Pancreas (tissue), 10 donors: ENCODE measurements at places on chromosomes 5 and 9. TPM values are rescaled to one million over a fixed set of nuclear protein-coding genes. Genes with fewer than 3 reads are reported as not detected.

DNA sequence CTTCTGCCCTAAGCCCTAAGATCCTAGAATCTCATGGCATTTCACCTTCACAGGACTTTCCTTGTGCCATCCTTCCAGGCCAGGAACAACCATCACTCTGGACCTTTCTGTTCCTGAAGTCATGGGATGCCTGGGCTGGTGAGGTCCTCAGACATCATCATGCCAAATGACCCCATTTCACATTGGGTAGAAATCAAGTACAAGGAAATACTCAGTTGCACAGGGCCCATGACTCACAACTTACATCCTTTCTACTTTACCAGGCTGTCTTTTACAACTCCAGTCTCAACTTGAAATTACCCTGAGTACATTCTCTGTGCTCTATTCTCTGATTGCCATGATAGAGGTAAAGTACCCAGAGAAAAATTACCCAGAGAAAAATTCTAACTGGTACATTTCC lies 167.1 kb downstream of the PIK3R1 start:
- H3K4me1 ChIP-seq: no peaks in the 10 kb centered on the region
- no peak for DNase-seq
- H3K4me3 ChIP-seq: no peak overlapping the region

- no peak for DNase-seq
- no peak overlapping the region for H3K27ac ChIP-seq
- no peaks in the 10 kb centered on the region for H3K36me3 ChIP-seq
- H3K27me3 ChIP-seq: no peaks in the 10 kb centered on the region
- no peaks in the 10 kb centered on the region for H3K4me1 ChIP-seq
These were observed 87.3 kb downstream of the PRDM6 start for GRCh38 chr5:123176224-123176937.

NUDCD2 gene
- 9.2 TPM for total RNA-seq

DNA sequence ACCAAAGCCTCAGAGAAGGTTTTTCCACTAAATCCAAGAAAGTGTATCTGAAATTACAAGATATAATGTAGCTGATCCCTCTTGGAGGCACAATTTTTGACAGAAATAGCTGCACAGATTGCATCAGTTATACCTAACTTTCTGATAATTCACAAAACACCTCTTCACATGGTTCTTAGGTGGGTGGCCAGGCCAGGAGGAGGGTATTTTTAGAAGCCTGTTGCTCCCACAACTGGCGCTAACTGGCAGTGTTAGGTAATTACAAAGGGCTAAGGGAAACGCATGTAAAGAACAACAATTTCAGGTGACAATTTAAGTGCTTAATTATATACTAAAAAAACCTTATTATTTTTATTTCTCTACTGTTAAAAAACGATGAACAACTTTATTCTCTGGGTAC lies 247.9 kb downstream of the BNC2 start:
- no peak overlapping the region for H3K27ac ChIP-seq
- no peak overlapping the region for H3K4me3 ChIP-seq
- no peaks in the 10 kb centered on the region for H3K27me3 ChIP-seq

GRCh38 chr5:83914199-83914598 lies 193.5 kb upstream of the HAPLN1 start:
- no peaks in the 10 kb centered on the region for H3K36me3 ChIP-seq
- no peak overlapping the region for H3K27ac ChIP-seq
- no peaks in the 10 kb centered on the region for H3K27me3 ChIP-seq
- DNase-seq: no peak

DNA sequence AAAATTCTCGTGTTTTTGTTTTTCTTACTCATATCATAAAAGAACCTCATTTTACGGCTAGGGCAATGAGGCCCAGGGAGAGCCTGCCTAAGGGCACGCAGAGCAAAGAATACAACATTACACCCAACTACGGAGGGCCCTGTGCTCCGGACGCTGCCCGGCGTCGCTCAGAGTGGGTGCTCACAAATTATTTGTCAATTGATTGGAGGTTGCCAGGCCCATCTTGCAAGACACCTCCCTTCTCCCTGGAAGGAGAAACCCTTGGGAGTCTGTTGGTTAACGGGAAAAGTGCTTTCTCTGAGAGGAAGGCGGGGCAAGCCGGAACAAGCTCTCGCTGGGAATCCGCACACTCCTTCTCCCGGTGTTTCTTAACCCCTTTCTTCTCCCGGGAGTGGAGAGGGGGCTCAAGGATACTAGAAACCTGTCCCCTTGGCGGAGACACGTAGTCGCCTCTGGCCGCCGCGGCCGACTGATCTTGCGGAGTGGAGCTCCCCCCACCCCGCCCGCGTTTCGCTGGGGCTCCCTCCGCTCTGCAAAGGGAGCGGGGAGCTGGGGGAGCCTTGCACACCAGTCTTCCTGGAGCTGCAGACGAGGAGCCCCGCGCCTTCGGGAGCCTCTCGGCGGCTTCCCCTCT lies 599.3 kb upstream of the SGCD start:
- no peaks in the 10 kb centered on the region for H3K36me3 ChIP-seq
- no peaks in the 10 kb centered on the region for H3K27me3 ChIP-seq
- DNase-seq: peak; percentile 48
- H3K4me3 ChIP-seq: no peak overlapping the region

NIPSNAP3A gene
- total RNA-seq: 8.8 TPM

GRCh38 chr5:80348171-80348570 lies 28.4 kb downstream of the SPZ1 start:
- no peaks in the 10 kb centered on the region for H3K27me3 ChIP-seq
- H3K4me3 ChIP-seq: no peak overlapping the region
- DNase-seq: no peak

MLANA gene
- not detected for total RNA-seq

DNA sequence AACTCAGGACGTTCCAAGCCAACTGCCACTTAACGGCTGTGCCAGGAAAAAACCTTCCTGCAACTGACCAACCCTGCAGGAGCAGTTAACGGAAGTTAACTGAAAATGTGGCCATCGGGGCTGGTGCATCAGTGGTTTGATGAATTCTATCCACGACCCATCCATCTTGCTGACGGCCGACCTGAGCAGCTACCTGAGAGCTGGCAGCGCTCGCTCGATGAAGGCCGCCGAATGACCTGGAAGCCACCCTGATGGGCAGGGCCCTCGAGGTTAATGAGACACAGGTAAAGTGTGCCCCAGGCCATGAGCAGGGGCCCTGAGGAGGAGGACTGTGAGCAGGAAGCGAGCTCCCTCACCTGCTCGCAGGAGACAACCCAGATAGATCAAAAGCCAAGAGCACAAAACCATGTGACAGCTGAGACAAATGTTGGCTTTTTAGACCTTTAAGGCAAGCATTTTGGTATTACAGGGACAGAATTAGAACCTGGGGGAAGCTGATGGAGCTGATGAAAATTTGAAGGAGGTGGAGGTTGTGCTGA lies 35.3 kb upstream of the FLT4 start:
- DNase-seq: no peak
- H3K27me3 ChIP-seq: no peaks in the 10 kb centered on the region
- H3K27ac ChIP-seq: no peak overlapping the region
- no peaks in the 10 kb centered on the region for H3K36me3 ChIP-seq

GRCh38 chr9:110714314-110714713 lies 45.7 kb downstream of the MUSK start:
- no peak overlapping the region for H3K27ac ChIP-seq
- no peaks in the 10 kb centered on the region for H3K36me3 ChIP-seq
- DNase-seq: no peak
- no peaks in the 10 kb centered on the region for H3K27me3 ChIP-seq
- no peak overlapping the region for H3K4me3 ChIP-seq

SLC6A7 gene
- total RNA-seq: not detected

SGCD gene
- total RNA-seq: 0.87 TPM

ISL1 gene
- total RNA-seq: 6.8 TPM

GRCh38 chr5:76544268-76544926 lies 78.8 kb downstream of the F2RL2 start:
- H3K4me1 ChIP-seq: peaks cover 39% of the 10 kb centered on the region
- H3K27me3 ChIP-seq: no peaks in the 10 kb centered on the region
- peak; percentile 62 for DNase-seq
- no peak overlapping the region for H3K4me3 ChIP-seq
- no peaks in the 10 kb centered on the region for H3K36me3 ChIP-seq

DNA sequence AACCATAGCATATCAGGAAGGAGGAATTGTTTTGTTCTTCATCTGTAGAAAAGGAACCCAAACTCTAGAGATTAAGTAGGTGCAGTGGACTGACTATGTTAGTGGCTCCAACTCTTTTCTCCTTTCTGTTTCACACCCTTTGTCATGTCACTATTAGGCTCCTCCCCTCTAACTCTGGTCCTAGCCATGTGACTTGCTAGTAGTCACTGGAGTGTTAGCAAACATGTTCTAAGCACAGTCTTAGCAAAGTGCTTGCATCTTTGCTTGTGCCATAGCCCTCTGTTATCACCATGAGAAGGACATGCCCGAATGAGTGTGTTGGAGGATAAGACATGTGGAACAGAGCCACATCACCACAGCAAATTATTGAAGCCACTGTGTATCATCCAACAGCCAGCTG lies 55.4 kb upstream of the PPP3R2 start:
- no peaks in the 10 kb centered on the region for H3K27me3 ChIP-seq
- H3K4me3 ChIP-seq: no peak overlapping the region
- H3K4me1 ChIP-seq: no peaks in the 10 kb centered on the region
- no peaks in the 10 kb centered on the region for H3K36me3 ChIP-seq
- no peak overlapping the region for H3K27ac ChIP-seq

GDF9 gene
- 0.23 TPM for total RNA-seq

GRCh38 chr5:13188371-13188770 lies 756.1 kb downstream of the DNAH5 start:
- no peak overlapping the region for H3K4me3 ChIP-seq
- H3K27ac ChIP-seq: no peak overlapping the region
- no peaks in the 10 kb centered on the region for H3K36me3 ChIP-seq
- H3K27me3 ChIP-seq: no peaks in the 10 kb centered on the region
- no peaks in the 10 kb centered on the region for H3K4me1 ChIP-seq

DNA sequence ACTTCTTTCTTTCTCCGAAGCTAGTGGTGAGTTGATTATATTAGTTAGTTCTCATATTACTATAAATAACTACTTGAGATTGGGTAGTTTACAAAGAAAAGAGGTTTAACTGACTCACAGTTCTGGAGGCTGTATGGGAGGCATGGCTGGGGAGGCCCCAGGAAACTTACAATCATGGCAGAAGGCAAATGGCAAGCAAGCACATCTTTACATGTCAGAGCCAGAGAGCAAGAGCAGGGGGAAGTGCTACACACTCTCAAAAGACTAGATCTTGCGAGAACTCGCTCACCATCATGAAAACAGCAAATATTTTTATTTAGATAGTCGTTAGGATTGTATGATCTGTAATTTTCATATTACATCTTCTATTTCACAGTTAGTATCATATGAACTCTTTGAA lies 711.2 kb downstream of the PTPRD start:
- H3K4me1 ChIP-seq: no peaks in the 10 kb centered on the region
- H3K4me3 ChIP-seq: no peak overlapping the region
- no peak overlapping the region for H3K27ac ChIP-seq
- H3K36me3 ChIP-seq: no peaks in the 10 kb centered on the region
- DNase-seq: no peak

NUTM2G gene
- total RNA-seq: not detected

DNA sequence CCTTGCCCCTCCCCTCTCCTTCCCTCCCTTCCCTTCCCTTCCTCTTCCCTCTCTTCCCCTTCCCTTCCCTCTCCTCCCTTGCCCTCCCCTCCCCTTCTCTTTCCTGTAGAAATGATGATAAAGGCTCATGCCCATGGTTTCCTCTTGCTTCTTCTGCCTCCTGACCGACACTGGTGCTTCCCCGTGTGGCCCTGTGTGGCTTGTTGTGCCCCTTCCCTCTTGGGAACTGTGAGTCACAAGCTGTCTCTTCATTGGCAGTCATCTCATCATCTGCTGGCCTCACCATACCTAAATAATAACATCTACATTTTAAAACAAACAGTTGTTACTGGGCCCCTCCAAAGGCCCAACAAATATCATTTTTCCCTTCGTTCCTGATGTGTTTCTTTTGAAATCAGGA lies 11.7 kb upstream of the CARNMT1 start:
- no peaks in the 10 kb centered on the region for H3K4me1 ChIP-seq
- H3K4me3 ChIP-seq: no peak overlapping the region
- no peak for DNase-seq
- no peak overlapping the region for H3K27ac ChIP-seq

DNA sequence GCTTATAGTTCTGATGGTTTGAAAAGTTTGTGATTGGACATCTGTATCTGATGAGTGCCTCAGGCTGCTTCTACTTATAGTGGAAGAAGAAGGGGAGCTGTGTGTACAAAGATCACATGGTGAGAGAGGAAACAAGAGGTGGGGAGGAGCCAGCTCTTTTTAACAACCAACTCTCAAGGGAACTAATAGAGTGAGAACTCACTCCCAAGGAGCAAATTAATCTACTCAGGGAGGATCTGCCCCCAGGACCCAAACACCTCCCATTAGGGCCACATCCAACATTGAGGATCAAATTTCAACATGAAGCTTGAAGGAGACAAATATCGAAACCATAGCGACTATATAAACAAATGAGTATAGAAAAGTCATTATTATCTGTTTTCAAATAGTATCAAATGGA lies 64.7 kb upstream of the PRLR start:
- no peaks in the 10 kb centered on the region for H3K36me3 ChIP-seq
- H3K27ac ChIP-seq: no peak overlapping the region
- H3K4me1 ChIP-seq: no peaks in the 10 kb centered on the region
- no peak for DNase-seq
- no peak overlapping the region for H3K4me3 ChIP-seq
- H3K27me3 ChIP-seq: no peaks in the 10 kb centered on the region
